ENCODE measurements at places on chromosomes 2 and 18.

- no peak for DNase-seq
Observed at GRCh38 chr18:7725897-7726296, 158.8 kb downstream of the PTPRM start.

GRCh38 chr2:69645031-69645431 is 1.5 kb upstream of the AAK1 start:
- DNase-seq = no peak

DNA sequence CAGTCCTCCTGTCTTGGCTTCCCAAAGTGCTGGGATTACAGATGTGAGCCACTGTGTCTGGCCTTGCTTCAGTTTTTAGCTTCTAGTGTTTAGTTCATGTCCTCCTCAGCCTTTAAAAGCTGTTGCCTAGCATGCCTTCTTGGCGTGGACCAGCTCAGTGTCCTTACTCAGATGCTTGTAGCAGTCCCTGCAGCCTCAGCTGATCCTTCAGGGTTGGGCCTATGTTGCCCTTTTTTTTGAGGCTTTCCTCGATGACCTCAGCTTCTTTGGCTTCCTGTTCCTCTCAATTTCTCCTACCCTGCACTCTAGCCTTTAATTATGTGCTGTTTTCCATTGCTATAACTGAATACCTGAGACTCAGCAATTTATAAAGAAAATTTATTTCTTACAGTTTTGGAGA is 57.7 kb downstream of the TANC1 start:
- no peak for DNase-seq

GRCh38 chr2:54999182-54999581 is 51.1 kb downstream of the RTN4 start:
- DNase-seq = no peak
